ENCODE measurements at places on chromosomes 3 and 15.

GRCh38 chr3:10173926-10174435 lies 9.3 kb downstream of the IRAK2 start:
- no peak for DNase-seq

DNA sequence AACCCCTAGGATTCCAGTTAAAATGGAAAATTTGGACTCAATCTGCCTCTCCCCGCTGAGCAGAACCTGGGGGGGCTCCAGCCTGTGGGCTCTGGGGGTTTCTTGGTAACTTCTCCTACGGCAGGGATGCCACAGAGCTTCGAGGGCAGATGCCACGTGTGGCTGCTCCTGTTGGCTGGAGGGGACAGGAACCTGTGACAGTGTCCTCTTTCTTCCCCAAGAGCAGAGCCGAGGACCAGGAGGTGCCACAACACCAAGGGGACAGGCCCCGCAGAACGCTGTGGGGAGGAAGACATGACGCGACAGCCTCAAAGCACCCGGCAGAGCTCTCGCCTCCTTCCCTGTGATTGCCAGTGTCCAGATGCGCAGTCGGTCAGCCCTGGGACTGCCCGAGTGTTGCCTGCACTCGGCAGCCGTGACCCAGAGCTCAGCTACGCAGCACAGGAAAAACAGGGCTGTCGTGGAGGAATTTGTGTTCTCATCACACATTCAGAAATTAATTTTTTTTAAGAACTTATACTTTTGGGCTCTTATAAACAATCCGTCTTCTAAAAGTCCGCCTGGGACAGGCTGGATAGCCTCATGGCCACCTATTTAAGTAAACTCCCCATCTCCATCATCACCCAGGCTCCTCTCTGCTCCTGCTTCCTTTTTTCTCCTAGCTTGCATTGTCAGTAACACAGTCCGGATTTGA lies 131.9 kb upstream of the MEF2A start:
- no peak for DNase-seq

GRCh38 chr15:99514306-99514705 lies 51.5 kb upstream of the MEF2A start:
- no peak for DNase-seq

DNA sequence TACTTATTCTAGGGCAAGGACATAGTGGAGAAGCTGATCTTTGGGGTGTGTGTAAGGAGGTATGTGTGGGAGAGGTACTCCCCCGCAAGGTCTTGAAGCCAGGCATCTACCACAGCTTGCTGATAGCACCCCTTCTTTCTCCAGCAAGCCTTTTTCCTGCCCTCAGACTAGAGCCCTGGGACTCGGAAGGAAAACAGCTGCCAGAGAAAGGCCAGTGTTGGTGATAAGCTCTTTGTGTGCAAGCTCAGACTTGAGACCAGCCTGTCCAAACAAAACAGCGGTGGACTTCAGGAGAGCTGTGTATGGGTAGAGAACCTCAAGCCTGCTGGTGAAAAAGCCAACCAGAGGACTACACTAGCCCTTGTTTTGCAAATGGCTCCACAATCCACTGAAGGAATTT lies 1028.6 kb downstream of the MCTP2 start:
- no peak for DNase-seq

- DNase-seq = no peak
These were observed 38.4 kb downstream of the ITPR1 start for GRCh38 chr3:4531478-4532025.

DNA sequence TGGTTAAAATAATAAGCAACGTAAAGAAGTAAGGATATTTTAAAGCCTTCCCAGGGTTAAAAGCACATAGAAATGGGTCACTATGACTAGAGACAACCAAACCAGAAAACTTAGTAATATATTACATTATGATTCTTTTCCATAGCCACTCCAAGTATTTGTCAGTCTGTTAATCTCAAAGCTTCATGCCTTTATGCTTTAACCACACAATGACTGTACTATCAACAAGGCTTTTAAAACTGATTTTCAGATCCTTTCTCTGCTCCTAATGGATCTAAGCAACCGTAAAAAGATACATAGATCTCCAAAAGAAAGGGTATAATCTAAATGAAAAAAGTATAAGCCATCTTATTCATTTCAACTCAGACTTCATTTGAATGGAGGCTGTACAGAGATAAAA lies 14.4 kb downstream of the SECISBP2L start:
- DNase-seq = no peak

DNA sequence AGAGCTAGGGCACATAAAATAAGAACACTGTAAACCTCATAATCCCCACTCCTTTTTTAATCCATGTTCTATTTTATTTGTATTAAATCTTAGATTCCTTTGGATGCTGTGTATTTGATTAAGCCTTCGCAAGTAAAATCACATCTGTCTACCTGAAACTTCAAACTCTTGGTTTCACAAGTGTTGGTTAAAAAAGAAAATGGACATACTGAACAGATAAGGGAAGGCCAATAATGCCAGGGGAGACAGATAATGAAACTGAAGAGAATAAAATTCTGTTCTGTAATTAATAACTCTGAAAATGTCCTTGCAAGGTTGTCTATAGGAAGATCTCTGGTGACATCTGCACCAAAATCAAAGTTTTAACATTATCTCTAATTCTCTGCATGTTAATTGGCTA lies 114.2 kb downstream of the ULK4 start:
- no peak for DNase-seq

DNA sequence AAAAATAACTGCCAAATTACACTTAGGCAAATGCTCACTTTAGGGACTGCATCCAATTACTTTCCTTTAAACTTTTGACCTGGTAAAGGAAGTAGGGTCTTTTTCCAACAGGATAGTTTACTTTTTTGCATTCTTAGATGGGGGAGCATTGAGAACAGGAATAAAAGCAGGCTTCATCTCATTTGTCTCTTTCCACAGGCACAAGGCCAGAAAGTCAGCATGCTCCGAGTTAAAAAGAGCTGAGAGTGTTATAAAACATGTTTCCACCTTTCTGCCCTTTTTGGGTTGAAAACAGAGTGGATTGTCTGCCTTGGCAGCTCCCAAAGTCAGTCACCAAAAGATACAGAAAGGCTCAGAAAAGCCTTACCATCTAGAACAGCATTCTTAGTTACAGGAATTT lies 404.9 kb upstream of the ALCAM start:
- DNase-seq = no peak

GRCh38 chr15:40338041-40338657 lies 2.6 kb downstream of the CCDC9B start:
- DNase-seq = peak; percentile 39

GRCh38 chr3:52093756-52094545 lies 37.6 kb upstream of the DUSP7 start:
- DNase-seq = no peak

DNA sequence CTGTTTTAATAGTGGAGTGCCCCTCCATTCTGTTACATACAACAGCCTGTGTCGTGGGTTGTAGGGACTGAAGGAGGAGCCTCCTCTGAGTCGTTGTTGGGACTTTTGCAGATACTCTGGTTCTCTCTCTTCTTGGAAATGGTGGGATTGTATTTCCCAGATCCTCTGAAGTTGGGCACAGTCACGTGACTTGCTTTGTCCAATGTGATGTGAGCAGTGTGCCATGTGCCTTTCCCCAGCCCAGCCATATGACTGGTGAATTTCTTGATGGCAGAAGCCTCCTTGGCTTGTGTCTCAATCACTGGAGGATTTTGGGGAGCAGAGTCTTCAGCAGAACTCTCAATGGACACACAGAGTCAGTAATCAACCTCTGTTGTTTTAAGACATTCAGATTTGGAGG lies 36.2 kb downstream of the RASGRF1 start:
- no peak for DNase-seq

Data from NCI-H1436 treated with DMSO at 0.1 percent for 48 hours (cell line).